CD4-positive, alpha-beta T cell treated with Interleukin-17A for 4 hours (primary cell): ENCODE measurements at places on chromosomes 2 and 18.
A peak's percentile ranks its signal among the peaks of the same experiment; 100 is the strongest.

DNA sequence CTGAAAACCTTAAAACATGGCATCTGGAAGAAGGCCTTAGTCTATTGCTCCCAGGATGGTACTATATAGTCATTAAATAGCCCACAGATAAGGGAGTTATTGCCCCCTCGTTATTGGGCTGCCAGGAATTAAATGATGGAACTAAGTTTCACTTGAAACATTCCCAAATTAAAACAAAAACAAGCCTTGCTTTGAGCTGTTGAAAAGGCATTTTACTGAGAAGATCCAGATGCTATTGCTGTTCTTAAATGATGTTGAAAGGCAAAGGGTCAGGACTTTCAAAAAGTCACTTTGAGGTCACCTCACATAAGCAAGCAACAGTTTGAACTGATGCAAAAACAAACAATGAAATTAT lies 2.0 kb upstream of the AMMECR1L start:
- DNase-seq, result no peak

DNA sequence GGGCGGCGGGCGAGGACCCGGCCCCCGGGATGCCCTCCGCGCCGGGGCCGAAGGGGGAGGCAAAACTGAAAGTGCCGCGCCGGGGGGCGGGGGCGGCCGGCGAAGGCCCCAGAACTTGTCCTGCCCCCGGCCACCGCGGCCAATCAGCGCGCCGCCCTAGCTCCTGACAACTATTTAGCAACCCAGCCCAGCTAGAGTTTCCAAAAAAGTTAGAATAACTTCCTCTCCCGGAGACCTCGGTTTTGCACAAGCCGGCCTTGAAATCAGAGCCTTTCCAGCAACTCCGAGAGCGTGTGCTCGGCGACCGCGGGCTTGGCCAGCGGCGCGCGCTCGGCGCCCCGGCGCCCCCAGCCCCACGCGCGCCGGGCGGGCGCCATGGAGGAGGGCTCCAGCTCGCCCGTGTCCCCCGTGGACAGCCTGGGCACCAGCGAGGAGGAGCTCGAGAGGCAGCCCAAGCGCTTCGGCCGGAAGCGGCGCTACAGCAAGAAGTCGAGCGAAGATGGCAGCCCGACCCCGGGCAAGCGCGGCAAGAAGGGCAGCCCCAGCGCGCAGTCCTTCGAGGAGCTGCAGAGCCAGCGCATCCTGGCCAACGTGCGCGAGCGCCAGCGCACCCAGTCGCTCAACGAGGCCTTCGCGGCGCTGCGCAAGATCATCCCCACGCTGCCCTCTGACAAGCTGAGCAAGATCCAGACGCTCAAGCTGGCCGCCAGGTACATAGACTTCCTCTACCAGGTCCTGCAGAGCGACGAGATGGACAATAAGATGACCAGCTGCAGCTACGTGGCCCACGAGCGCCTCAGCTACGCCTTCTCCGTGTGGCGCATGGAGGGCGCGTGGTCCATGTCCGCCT lies at the start of gene TWIST2:
Gene TWIST2 (plus strand): TSS at position 245 of the 850 bp plus-strand sequence. CDS start 131 bp downstream, at position 376.
- DNase-seq, result no peak

GRCh38 chr2:11320698-11321492 lies 23.5 kb downstream of the ROCK2 start:
- DNase-seq, result no peak

- DNase-seq, result peak; percentile 2
Observed at GRCh38 chr2:128313091-128313836, 5.4 kb downstream of the HS6ST1 start.

DNA sequence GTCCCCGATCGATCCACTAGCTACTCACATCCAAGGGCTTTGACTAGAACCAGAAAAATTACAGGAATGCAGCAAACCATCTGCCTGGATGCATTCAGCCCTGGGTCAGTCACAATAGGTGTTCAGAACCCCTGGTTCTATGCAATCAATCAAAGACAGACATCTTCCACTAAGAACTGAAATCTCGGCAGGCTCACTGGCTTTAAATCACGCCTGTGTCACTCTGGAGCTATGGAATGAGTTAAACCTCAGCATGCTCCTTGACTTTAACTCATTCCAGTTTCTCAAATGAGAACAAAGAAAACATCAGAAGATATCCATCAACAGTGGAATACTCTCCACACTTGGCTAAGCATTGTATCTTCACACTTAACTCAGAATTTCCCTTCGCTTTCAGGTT lies 68.1 kb upstream of the SPTBN1 start:
- DNase-seq, result no peak

GRCh38 chr2:106130251-106130998 lies 63.7 kb downstream of the UXS1 start:
- DNase-seq, result no peak

DNA sequence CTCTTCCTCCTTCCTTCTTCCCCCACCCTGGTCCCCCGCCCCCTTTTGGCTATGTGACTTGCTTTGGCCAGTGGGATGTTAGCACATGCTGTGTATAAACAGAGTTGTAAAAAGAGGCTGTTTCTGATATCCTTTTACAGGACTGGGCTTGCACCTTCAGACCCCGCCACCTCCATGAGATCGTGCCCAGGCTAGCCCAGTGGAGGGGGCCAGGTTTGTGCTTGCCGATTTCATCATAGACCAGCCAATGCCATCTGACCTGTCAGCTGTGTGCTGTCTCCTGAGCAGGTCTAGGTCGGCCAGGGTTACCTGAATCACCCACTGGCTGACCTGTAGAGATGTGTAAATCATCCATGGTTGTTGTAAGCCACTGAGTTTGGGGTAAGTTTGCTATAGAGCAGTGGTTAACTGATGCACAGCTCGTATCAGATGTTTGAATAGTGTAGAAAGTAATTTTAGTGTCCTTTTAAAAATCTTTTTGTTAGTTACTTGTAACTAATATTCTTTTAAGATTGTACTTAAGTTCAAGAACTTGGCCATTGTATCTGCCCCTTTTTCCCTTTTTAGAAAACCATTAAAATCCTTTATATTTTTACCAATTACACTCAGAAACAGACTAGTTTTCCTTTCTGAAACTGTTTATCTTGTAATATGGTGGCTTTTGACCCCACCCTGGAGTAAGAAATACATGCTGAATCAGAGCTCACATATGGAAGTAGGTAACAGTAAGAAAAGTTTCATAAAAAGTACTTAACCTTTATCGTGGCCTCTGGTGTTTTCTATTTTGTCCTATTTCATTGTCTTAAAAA lies 122.0 kb upstream of the MGAT5 start:
- no peak for DNase-seq

GRCh38 chr2:235010117-235010714 lies 58.4 kb downstream of the SH3BP4 start:
- DNase-seq, result no peak

DNA sequence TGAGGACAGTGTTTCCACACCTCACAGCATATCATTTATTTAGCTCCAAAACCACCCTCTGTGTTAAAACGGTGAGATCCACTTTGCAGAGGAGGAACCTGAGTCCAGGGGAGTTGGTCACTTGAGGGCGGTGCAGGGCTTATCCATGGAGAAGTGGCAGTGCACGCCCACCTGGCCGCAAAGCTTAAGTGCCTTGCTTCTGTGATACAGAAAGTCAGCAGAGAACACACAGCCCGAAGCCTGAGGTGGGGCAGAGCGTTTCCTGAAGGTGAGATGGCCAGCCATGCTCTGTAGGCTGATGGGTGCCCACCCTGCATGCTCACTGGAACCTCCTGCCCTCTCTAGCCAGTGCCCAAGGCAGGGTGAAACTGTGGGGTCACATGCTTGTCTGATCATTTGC lies 87.3 kb downstream of the SH3RF3 start:
- no peak for DNase-seq
